Left forelimb (tissue), 1 donor: ENCODE measurements at places on chromosomes 12 and 14.

DNA sequence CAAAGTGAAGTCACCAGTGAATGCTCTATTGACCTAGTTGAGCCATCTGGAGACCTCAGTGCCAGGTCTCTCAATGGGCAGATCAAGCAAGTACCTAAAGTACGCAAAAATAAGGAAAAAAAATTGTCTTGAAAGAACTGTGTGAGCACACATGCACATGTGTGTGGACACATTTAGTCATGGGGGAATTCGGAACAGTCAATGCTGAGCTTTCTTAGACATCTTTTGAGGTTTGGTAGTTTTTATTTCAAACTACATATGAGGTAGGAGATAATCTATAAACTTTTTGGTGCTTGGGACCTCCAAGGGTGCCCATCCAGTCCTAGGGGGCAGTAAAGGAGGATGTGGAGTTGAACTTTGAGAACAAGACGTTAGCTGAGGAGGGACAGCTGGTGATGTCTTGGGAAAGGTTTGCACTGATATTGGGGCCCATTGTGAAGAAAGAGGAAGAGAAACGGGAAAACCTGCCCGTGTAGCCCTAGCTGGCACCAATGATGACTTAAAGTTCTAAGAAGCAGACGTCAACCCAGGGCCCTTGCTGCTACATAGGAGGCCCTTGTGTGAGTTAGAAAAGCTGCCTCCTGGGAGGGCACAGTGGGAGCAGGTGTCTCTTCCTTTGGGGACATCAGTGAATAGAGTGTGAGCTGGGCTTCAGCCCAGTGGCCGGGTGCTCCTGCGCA lies 124.4 kb downstream of the NT5DC3 start:
- DNase-seq, result no peak

DNA sequence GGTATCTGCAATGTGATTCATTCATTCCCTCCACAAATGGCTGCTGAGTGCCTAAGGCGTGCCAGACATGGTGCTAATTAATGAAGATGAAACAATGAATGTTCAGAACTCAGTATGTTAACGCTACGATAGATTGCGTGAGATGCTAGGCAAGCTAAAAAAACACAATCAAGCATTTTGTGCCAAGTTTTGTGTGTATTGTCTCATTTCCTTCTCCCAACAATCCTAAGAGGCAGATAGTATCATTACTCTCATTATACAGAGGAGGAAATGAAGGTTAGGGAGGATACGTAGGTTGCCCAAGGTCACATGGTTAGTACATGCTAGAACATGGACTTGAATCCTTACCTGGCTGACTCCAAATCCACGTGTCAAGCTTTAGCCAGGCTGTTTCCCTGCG lies 264.4 kb downstream of the EFCAB11 start:
- DNase-seq, result no peak

GRCh38 chr12:78167510-78167909 lies 336.8 kb downstream of the NAV3 start:
- DNase-seq, result no peak

GRCh38 chr14:104977681-104978653 lies at the start of gene AHNAK2:
Gene AHNAK2 (minus strand): TSS chr14:104978374. CDS start chr14:104978237, 137 bp downstream.
- no peak for DNase-seq

DNA sequence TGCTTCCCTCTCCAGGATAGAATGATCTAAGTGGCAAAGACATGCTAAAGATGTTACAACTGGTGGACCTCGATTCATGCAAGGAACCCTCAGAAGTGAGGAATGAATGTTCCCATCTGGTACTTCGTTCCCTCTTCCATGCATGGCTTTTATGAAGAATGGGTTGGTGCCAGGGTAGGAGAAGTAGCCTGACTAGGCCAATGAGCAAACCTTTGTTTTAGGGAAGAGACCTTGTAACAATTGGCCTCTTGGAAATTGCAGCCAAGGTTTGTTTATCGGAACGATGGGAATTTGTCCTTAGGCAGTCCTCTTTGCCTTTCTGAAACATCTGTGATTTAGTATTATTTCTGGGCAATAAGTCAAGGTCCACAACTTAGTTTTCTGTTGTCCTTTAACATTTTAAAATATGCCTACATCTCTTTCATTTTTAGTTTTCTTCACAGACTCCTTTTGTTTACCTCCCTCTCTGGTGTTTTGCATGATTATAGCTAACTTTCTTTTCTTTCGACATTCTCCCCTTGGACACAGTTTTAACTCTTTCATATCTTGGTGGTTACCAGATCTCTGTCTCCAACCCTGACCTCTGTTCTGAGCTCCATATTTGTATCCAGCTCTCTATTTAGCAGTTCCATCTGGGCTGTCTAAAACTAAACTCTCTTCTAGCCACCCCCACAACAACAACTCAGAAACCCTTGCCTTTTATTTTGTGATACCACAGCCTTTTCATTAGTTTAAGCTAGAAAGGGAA lies 70.0 kb downstream of the DIP2B start:
- no peak for DNase-seq

DNA sequence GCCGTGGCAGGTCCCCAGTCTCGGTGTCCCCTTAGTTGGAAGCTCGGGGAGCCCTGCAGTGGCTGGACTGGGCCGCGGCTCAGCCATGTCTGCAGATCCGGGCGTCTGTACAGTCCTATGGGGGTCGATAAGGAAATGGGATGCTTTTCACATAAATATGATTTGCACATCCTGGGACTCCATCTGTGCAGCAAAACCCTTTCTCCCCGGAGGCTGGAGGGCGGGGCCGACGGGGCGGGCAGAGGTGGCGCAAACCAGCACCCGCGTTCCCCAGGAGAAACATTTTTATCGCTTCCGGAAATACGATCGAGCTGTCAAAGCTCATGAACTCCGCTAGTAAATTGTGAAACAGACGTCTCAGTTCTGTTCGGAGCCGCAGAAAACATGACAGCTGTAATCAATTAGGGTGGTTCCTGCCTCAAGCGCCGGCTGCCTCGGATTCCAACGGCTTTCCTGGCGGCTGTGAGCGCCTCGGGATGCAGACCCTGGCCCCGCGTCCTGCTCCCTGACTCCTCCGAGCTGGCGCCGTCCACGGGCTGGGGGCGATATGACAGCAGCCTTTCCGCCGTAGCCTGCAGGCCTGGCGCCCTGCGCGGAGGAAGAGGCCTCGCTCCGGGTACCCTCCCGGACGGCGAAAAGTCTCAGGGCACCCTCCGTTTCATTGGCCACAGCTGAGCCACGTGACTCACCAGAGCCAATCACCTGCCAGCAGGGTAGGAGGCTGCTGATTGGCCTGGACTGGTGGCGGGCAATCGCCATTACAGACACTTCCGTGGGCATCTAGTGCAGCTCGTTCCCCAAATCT lies 23.0 kb downstream of the DIO3 start:
- DNase-seq, result peak; percentile 83

DNA sequence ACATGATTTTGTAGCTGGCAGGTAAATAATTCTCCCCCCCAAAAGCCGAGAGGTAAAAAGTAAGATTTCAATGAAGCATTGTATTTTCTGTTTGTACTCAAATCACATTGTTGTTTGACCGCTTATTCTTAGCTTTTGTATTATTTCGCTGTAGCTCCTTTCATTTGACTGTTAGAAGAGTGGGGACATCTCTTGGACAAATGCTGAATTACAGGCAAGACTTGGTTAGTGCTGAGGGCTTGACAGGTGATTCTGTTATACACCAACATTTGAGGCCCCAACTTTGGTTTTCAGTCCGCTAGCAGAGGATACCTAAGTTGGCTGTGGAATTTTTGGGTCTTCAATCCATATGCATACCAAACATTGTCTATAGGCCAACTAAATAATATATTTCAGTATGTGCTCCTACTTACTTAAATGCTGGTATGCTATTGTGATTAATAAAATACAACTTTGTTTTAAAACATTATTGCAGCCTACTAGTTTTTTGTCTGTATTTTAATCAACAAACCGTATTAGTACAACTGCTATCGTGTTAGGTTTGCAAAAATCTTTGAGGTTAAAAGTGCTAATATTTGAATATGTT lies 102.2 kb downstream of the ERC1 start:
- no peak for DNase-seq

GRCh38 chr14:68397822-68398221 lies 395.0 kb downstream of the ZFP36L1 start:
- no peak for DNase-seq

- DNase-seq, result no peak
These were observed 397.5 kb upstream of the NOVA1 start for GRCh38 chr14:26995301-26995700.

DNA sequence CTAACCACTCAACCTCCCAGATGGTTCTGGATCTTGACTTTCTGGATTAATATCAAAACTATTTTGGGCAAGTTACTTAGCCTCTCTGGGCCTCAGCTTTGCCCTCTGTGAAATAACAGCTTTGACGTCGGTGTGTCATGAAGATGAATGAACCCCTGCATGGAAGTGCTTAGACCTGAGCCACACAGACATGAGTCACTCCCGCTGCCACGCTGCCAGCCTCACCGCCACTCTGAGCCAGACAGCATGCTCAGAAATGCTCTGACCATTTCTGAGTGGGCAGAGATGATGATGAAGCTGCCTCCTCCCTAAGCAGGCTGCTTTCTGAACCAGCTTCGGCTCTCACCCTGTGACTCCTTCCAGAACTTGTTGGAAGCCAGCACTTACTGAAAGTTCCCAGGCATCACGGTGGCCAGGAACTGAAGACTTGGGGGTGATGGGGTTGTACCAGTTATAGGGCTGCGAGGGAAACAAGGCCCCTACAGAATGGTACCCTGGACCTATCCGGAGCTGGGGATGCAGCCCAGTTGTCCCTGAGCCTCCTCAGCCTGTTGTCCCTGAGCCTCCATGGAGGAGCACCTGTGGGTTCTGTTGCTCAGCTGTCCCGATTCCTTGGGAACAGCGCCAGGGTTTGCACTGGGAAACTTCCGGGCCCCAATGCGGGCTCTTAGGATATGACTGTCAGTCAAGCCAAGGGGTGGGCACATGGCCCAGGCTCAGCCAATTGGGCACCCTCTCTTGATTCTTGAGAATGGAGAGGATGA lies 2.0 kb upstream of the CCDC197 start:
- no peak for DNase-seq

DNA sequence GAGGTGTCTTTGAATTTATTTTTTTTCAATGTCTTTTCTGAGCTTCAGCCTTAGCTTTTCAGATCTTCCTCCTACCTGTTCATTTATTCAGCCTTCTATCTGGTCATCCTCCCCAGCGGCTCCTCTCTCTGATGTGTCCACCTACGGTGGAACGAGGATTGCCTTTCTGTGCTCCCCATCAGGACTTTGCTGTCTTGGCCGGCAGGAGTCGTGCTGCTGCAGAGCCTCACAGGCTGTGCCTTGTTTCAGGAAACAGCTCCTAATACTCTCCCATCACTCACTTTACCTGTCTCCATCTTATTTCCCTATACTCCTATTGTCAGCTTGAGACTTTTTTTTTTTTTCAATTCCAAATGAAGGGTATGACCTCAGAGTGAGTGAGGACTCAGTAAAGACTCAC lies 76.9 kb downstream of the KICS2 start:
- no peak for DNase-seq

DNA sequence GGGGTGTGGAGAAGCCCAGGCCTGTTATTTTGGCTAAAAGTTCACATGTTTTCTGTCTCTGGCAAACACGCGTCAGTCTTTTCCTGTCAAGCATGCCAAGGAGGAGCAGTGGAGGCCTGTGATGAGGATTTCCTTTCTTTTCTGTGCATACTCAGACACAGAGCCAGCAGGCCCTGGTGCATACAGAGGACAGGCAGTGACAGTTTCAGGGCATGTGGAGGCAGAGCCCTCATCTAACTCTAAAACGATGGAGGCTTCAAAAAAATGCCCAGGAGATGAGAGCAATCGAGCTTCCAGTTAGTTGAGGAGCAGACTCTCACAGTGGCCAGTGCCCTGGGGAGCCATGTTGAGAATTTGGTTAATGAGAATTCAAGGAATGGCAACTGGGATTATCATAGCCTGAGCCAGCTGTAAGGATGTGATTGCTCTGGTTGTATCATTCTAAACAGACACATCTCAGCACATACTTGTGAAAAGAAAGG lies 66.5 kb downstream of the TRAFD1 start:
- DNase-seq, result no peak

- no peak for DNase-seq
These were observed 6.0 kb upstream of the SIX1 start for GRCh38 chr14:60655119-60655897.

DNA sequence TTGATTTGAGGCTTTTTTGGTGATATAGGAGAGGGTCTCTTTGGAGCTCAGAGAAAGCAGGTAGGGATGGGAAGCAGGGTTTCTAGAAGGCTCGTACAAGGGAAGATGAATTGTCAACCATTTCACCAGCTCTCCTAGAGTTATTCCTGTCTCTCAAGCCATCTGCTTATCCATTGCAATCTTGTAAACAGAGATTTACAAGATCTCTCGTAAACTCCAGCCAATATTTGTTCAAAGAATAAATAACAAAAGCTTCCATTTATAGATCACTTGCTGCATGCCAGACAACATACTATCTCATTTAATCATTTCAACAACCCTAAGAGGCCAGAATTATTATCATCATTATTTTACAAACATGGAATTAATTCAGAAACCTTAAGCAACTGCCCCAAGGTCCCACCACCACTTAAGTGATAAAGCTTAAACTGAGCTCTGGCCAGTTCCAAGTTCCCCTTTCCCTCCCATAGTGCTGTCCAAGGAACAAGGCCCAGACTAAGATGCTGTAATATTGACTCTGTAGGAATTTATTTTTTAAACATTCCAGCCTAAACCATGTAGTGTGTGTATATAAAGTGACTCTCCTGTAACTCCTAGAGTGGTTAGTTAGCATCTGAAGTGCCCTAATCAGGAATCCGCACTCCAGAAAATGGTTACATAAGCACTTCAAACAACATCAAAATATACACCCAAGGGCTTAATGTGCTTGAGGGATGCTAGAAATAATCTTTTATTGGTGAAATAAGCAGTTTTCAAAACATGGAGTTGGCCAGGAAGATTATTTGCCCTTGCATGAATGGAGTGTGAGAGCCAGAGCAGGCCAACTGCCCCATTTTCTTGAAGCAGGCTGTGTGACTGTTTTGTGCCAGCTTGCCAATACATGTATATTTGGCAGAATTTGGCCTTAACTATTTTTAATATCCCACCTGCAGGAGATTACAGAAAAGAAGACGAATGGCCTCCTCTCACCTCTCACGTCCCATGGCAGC lies 2.8 kb upstream of the PLEKHH1 start:
- no peak for DNase-seq
